Lung (tissue), 17 donors: ENCODE measurements at places on chromosomes 1 and 21.

DNA sequence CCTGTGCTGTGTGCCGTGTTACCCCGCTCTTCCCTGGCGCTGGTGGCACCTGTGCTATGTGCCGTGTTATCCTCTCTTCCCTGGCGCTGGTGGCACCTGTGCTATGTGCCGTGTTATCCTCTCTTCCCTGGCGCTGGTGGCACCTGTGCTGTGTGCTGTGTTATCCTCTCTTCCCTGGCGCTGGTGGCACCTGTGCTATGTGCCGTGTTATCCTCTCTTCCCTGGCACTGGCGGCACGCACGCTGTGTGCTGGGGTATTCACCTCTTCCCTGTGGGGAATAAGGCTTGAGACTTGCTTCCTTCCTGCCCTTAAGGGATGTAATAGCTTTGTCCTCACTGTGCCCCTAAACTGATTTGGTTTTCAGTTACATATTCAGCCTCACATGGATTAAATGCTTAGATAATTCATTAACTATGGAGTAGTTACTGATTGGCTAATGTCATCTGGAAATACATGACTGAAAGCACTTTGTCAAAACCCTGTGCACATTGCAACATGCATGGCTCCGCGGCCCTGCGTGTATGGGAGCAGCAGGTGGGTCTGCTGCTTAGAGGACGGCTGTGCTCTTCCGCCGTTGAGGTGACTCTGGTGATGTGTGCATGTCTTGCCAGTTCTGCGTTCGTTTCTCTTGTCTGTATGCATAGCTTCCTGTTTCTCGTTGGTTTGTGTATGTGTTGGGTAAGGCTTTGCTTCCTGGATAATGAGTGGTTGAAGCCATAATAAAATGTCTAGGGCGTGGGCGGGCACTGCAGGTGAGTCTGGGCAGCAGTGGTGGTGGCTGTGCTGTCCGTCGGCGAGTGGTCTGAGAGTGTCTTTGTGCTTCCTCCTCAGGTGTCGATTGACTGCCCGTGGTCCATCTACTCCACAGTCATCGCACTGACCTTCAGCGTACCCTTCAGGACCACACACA is 17.9 kb upstream of the PWP2 start:
- H3K4me1 ChIP-seq, result no peaks in the 10 kb centered on the region
- no peak overlapping the region for H3K4me3 ChIP-seq
- no peak overlapping the region for H3K27ac ChIP-seq

GRCh38 chr1:29415156-29415830 is 179.0 kb downstream of the PTPRU start:
- H3K27me3 ChIP-seq, result peaks cover 3% of the 10 kb centered on the region
- peaks cover 4% of the 10 kb centered on the region for H3K4me1 ChIP-seq
- DNase-seq, result peak; percentile 12
- H3K36me3 ChIP-seq, result no peaks in the 10 kb centered on the region
- no peak overlapping the region for H3K27ac ChIP-seq

GRCh38 chr1:2847086-2847985 is 45.8 kb upstream of the TTC34 start:
- peaks cover 12% of the 10 kb centered on the region for H3K27me3 ChIP-seq
- no peak for DNase-seq
- H3K4me3 ChIP-seq, result no peak overlapping the region
- H3K4me1 ChIP-seq, result no peaks in the 10 kb centered on the region
- H3K27ac ChIP-seq, result no peak overlapping the region
- no peaks in the 10 kb centered on the region for H3K36me3 ChIP-seq

GRCh38 chr1:55147524-55147923 is 67.6 kb downstream of the USP24 start:
- no peak overlapping the region for H3K4me3 ChIP-seq
- H3K4me1 ChIP-seq, result no peaks in the 10 kb centered on the region
- H3K27me3 ChIP-seq, result no peaks in the 10 kb centered on the region
- no peak overlapping the region for H3K27ac ChIP-seq
